ENCODE measurements at places on chromosomes 12 and 14.
A peak's percentile ranks its signal among the peaks of the same experiment; 100 is the strongest.

- no peak for DNase-seq
Observed at GRCh38 chr14:72332871-72333270, 400.6 kb downstream of the RGS6 start.

DNA sequence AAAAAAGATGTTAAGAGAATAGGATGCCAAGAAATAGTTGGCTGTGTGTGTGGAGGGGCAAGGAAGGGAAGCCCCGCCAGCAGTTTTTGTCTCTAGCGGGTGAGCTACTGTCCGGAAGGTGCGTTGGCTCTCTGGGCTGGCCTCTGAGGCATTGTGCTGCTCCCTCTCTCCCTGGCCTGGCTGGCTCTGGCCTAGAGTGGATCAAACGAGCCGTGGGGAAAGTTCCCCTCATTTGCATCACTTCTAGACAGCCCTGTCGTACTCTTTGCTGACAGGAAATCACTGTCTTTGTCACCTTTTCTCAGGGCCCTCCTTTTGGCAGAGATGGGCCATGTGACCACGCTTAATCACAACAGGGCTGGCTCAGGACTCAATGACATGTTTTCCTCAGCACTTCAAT lies 236.1 kb upstream of the NPAS3 start:
- DNase-seq: no peak

- DNase-seq: no peak
Observed at GRCh38 chr14:102779574-102780315, 2.5 kb downstream of the TRAF3 start.

DNA sequence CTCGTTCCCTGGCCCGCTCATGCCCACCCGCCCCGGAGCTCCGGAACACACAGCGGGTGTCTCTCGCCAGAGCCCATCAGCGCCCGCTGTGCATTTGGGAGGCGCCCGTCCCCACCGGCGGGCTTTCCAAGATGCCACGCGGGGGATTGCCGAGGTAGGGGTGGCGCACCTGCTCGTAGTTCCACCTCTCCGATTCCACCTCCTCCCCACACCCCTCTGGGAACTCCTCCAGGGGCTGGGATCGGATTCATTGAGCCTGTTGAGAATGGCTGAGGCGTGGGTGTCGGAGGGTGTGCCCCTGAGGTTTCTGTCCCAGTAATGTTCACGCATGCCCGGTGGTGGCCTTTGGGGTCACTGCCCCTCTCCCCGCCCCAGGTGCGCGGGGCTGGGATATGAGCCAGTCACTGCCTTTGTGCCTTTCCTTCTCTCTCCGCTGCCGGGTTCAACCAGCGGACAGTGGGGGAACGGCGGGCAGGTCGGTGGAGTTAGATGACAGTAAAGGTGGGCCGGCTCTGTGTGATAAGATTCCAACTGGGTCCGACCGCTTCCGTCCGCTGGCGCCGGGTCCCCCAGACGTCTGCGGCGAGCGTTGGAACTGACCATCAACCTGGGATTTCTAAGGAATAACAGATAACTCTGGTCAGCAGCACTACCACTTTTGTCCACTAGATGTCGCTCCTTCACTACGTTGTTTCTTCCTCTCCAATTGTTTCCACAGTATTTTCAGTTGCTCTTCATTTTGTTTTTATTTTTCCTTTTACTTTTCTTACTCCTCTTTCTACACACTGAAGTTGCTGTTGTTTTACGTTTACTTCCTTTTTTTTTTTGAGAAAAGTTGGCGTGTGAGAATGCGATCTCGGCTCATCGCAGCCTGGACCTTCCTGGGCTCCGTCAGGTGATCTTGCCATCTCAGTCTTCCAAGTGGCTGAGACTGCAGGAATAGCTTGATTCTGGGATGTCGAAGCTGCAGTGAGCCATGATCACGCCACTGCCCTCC lies 178.1 kb upstream of the ALG10B start:
- DNase-seq: peak; percentile 3

- DNase-seq: no peak
Observed at GRCh38 chr14:61145034-61145902, 135.9 kb downstream of the TMEM30B start.

DNA sequence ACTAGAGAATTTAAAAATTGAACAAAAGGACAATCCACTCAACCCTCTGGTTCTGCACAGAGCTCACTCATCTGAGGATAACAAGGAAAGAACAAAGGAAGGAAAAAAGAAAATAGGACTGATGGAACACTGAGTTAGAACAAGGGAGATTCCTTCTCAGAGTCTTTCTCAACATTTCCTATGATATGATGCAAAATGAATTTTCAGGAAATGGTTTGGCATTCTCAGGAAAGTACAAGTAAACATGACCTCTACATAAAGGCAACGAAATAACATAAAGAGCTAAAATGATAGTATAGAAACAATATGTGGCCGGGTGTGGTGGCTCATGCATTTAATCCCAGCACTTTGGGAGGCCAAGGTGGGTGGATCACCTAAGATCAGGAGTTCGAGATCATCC lies 135.8 kb downstream of the ITPR2 start:
- no peak for DNase-seq

- DNase-seq: no peak
Observed at GRCh38 chr12:109580272-109580671, 6.7 kb downstream of the MVK start.

- no peak for DNase-seq
Observed at GRCh38 chr14:54667026-54667744, 100.3 kb downstream of the SAMD4A start.

- DNase-seq: no peak
Observed at GRCh38 chr12:117521867-117522266, 160.4 kb upstream of the NOS1 start.

GRCh38 chr12:52148464-52149181 lies 43.2 kb downstream of the KRT80 start:
- DNase-seq: no peak

GRCh38 chr12:122090759-122091515 lies 12.4 kb downstream of the MLXIP start:
- DNase-seq: no peak

- DNase-seq: no peak
Observed at GRCh38 chr14:78135450-78135891, 34.7 kb upstream of the NRXN3 start.

- DNase-seq: no peak
Observed at GRCh38 chr12:3558854-3559253, 67.9 kb downstream of the PRMT8 start.

DNA sequence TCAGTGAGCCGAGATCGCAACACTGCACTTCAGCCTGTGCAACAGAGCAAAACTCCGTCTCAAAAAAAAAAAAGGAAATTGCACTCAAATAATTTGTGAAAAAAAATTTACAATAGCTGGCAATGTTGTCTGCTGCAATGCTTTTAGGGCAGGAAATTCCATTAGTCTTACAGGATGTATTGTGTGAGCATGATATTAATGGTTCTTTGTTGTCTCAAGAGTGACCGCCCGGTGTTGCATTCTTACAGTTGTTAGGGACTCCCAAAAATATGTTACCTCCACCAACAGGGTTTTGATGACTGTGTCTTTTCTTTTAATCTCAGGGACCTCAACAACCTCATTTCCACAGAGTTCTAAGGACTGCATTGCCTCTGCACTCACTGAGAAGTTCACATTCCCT lies 44.8 kb downstream of the PZP start:
- no peak for DNase-seq

GRCh38 chr12:57244312-57244696 lies 6.7 kb downstream of the STAC3 start:
- no peak for DNase-seq

DNA sequence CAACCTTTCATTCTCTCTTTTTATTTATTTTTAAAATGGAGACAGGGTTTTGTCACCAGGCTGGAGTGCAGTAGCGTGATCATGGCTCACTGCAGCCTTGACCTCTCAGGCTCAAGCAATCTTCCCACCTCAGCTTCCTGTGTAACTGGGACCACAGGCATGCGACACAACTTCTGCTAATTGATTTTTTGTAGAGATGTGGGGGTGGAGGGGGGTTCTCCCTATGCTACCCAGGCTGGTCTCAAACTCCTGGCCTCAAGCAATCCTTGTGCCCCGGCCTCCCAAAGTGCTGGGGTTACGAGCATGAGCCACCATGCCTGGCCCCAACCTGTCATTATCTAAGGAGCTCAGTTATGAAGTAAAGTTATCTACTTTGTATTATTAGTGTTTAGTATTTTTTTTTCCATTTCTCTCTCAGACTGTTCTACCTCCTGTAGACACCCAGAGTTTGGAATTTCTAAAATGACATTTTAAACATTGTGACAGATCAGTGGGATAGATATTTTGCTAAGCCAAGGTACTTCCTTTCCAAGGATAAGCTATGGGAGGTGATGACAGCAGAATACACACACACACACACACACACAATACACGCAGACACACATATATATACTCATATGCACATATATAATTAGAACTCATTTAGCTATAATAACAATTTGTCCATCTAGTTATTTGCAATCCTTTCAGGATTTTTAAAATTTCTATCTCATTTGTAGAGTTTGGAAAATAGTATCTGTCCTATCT lies 2.1 kb upstream of the USP44 start:
- DNase-seq: no peak

DNA sequence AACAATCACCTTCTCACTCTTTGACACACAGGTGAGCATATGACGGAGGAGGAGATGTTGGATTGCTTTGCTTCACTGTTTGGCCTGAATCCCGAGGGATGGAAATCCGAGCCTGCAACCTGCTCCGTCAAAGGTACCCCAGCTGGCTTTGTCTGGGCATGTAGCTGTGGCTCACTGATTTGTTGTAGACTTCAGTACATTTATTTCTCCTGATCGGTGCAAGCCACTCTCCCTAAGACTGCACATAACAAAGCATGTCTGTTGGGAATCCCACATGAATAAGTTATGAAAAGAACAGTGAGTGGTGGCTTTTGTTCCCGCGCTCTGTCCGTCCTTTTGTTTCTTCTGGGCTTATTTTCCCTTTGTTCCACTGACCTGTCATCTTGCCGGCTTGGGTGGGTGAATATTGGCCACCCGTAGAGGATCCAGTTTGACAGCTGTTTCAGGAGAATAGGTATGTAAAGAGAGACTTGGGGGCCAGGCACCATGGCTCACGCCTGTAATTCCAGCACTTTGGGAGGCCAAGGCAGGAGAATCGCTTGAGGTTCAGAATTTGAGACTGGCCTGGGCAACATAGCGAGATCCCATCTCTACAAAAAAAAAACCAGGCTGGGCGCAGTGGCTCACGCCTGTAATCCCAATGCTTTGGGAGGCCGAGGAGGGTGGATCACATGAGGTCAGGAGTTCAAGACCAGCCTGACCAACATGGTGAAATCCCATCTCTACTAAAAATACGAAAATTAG lies 20.0 kb upstream of the BCL7A start:
- no peak for DNase-seq

DNA sequence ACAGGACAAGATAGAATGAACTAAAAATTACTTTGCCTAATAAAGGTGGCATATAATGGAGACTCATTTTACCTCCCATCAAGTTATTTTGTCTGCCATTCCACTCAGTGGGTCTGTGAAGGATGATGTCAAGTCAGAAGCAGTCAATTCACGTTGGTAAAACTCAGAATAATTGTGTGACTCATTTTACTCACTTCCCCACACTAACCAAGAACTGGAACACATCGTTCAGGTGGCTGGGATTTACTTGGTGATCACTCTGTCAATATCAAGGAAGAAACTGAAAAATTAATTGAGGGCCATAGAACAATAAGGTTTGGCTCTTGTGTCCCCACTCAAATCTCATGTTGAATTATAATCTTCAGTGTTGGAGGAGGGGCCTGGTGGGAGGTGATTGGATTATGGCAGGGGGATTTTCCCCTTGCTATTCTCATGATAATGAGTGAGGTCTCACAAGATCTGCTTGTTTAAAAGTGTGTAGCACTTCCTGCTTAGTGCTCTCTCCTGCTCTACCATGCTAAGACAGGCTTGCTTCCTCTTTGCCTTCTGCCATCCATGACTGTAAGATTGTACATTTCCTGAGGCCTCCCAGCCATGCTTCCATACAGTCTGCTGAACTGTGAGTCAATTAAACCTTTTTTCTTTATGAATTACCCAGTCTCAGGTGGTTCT lies 35.7 kb upstream of the GTF2A1 start:
- DNase-seq: peak; percentile 53

GRCh38 chr12:77031745-77032144 lies 33.6 kb downstream of the E2F7 start:
- no peak for DNase-seq

- no peak for DNase-seq
Observed at GRCh38 chr12:24778486-24779304, 170.2 kb downstream of the BCAT1 start.

- no peak for DNase-seq
Observed at GRCh38 chr14:65348137-65348536, 64.4 kb upstream of the FUT8 start.

GRCh38 chr12:24479131-24479530 lies 469.8 kb downstream of the BCAT1 start:
- no peak for DNase-seq

DNA sequence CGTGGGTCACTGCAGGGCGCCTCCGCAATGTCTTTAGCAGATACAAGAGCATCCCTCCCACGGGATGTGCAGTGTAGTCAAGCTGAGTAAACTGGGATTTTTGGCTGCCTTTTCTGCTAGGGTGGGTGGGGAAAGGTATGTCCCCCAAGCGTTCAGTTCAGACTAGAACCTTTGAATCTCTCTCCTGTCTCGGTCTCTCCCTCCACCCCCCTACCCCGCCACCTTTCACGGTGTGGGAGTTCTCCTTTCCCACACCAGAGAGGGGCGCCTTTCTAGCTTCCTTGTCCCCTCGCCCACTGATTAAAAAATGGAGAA lies 525 bp upstream of the FAR2 start:
- no peak for DNase-seq

- DNase-seq: no peak
Observed at GRCh38 chr12:18221726-18222125, 39.6 kb upstream of the PIK3C2G start.

DNA sequence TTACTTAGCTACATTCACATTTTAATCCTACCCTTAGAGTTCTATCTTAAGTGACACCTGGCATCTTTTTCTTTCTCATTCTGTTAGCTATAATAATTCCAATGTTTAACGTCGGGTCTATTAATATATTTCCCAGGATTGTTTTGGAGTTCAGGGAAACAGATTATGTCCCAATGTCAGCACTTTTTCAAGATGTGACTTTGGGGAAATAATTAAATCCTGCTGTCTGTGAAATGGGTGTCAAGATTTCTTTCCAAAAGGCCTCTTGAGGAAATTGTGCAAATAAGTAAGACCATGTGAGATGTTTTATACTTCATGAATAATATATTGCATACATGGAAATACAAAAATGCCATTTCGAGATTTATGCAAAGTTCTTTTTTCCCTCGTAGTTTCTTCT lies 887.6 kb upstream of the SEL1L start:
- DNase-seq: no peak

DNA sequence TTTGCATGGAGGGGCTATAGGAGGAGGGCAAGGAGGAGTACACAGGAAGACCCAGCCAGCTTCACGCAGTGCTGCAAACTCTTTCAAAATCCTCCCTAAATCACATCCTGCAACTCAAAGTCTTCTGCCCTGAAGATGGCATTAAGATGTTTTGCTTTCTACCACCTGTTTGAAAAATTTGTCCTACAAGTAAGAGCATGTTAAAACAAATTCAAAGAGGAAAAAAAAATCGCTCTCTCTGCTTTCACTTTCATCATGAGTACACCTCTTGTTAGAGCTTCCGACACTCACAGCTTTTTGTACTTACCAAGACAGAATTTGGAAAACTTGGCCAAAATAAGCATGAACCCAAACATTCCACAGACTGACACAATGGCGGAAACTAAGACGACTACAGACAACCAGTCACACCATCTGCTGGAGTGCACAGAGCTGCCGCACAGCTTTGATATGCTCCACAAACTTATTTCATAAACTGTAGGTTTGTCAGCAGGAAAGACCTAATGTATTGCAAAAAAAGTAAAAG lies 21.3 kb downstream of the GCH1 start:
- DNase-seq: no peak

GRCh38 chr12:115206801-115207200 lies 522.8 kb upstream of the TBX3 start:
- no peak for DNase-seq

- DNase-seq: no peak
Observed at GRCh38 chr14:35701531-35701930, 107.6 kb downstream of the RALGAPA1 start.
